ENCODE measurements at places on chromosomes 13 and 19. TPM values are rescaled to one million over a fixed set of nuclear protein-coding genes. Genes with fewer than 3 reads are reported as not detected.

- DNase-seq: no peak
Measured at GRCh38 chr13:113017506-113018215, 48.6 kb downstream of the MCF2L start.

GRCh38 chr19:37994823-37995130 lies 87.8 kb downstream of the SIPA1L3 start:
- no peak for DNase-seq

CYP2B6 gene
- total RNA-seq: not detected

GRCh38 chr13:37927561-37927960 lies 58.0 kb upstream of the TRPC4 start:
- DNase-seq: no peak

DNA sequence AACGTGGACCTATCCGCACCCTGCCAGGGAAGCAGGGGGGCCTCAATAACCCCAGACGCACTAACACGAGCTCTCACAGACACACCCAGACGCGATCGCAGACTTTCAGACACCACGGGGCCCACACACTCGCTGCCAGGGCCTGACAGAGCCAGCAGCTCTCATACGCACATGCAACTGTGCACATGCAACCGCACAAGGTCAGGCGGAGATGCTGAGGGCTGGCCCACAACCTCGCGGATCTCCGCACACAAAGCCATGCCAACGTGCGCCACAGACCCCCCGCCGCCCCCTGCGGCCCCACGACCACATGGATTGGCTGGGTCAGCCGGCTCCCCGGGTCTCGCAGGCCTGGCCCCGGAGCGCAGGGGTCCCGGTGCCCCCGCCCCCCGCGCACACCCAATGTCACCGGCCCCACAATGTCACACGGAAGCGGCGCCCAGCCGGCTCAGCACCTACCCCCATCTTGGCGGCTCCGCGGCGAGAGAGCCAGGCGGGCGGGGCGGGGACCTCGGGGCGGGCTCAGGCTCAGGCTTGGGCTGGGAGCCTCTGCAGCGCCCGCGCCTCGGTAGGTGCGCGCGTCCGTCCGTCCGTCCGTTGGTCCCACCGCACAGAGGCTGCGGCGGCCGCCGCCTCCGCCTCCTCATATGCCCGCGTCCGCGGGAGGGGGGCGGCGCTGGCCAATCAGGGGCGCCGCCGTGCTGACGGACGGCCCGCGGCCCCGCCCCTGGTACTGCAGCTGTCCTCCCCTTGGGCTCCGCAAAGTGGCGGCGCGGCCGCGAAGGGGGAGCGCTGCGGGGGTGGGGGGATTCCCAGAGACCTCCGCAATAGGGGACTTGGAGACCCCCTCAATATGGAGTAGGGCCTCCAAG lies at the start of gene ATP1A3:
Gene ATP1A3 (minus strand): TSS at position 619 of the 872 bp plus-strand sequence. CDS start 154 bp downstream, at position 465.
- DNase-seq: peak; percentile 71

RGCC gene
- total RNA-seq: 306 TPM

KCNC3 gene
- total RNA-seq: 0.68 TPM

- DNase-seq: peak; percentile 40
Measured at GRCh38 chr19:5621945-5622464, 571 bp downstream of the SAFB2 start.

DNA sequence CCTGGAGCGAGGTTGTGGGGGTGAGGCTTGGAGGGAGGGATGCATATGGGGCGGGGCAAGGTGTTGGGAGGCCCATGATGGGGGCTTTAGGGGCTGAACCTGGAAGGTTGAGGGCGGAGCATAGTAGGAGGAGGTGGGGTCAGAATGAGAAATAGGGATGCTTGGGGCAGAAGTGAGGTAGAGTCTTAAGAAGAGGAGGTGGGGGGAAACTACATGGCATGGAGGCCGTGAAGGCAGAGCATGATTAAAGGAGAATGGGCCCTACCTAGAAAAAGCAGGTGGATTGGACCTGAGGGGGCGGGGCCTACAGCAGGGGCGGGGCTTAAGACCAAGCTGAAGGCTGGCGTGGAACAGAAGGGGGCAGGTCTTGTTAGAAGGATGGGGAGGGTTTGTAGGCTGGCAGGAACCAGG lies 799 bp downstream of the NR1H2 start:
- DNase-seq: peak; percentile 47

LCP1 gene
- total RNA-seq: 1,088 TPM

RETN gene
- total RNA-seq: not detected

SRRM5 gene
- total RNA-seq: 0.75 TPM

DNA sequence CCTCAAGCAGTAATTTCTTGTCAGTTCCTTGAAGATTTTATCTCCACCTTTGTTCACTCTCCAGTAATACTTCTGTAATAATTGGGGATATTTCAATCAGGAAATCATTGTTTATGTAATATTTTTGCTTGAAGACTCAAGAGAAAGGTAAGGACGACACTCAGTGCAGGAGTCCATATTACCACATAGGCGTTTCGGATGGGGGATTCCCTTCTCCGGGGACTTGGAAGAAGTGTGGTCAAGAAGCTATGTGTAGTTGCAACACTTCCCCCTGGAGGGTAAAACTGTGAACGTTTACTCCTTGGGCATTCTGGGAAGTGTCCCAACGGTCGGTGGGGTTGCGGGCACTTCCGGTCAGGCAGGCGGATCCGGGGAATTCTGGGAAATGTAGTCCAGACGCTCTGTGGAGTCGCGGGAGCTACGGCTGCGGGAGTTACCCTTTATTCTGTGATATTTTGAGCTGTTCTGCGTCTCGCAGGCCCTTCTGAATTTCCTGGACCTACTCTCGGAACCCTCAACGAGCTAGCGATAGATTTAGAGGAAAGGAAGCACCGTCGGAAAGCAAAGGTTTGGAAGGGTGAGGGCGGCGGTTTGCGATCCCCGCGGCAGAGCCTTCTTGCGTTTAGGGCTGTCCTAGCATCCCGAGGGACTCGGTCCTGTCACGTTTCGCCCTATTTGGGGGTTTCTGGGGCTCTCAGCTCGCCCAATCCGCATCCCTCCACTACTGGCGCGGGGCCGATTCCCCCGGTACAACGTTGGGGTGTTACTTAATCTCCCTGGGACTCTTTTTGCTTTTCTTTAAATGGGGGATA lies at the start of gene ZNF221:
Gene ZNF221 (plus strand): TSS at position 395 of the 812 bp plus-strand sequence. CDS start 11,499 bp downstream, outside the sequence.
- peak; percentile 78 for DNase-seq

CATSPERD gene
- total RNA-seq: not detected

CCNE1 gene
- 6.7 TPM for total RNA-seq

DNA sequence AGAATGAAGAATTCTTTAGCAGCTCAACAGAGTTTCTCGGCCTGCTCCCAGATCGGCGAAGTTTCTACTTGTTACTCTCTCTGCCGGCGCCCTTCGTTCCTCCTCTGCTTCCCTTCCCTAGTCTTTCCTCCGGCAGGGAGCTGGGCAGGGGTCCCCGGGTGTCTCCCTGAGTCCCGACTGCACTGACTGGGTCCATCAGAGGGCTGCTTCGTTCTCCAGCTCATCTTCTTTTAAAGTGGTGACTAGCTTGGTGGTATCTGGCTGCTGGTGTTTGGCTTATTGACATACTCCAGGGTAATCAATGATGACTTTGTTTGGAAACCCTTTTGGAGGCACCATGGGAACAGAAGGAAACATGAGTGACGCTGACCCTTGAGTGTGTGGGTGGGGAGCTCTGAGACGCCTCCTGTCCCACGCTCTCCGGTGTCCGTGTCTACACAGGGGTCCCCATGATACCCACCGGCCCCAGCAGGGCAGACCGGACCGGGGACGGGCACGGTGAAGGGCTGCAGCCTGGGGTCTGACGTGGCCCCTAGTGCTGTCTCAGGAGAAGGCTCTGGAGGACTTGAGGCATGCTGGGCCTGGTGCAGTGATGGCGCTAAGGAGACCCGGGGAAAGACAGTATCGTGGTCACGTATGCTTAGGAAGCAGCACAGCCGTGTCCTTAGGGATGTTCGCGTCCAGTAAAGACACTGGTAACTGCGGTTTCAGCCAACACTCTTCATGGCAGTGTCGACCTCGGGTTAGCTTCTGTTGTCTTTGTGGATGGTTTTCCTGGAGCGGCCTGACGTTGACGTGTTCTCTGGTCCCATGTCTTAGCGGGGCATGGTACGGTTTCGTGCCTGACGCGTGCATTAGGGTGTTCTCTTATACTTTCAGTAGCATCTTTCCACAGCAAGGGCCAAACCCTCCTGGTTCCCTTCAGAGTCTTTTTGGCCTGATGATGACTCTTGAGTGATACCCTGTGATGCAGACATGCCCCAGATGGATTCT lies 23.8 kb downstream of the NAXD start:
- no peak for DNase-seq

DNA sequence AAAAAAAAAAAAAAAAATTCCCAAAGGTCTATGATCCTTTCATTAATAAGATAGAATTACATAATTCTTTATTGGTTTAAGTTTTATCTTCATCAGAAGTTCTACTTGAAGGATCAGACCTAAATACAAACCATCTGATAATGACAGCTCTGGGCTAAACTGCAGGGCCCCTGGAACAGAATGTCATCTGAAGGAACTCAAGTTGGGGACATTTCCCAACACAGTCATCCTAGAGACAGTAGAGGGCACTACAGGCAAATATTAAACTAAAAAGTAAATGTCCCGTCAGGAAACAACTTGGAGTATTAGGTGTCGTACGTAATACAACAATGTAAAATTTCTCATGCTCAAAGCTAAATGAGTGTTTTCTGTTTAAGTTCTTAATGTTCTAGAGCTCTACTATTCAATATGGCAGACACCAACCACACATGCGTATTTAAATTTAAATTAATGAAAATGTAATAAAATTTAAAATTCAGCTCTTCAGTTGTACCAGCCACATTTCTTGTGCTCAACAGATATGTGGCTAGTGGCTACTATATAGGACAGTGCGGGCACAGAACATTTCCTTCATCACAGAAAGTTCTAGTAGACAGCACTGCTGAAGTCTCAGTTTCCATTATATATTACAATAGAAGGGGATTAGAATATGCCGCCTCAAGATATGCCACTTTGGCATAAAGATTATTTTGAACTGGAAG lies 21.8 kb upstream of the NAXD start:
- no peak for DNase-seq

USHBP1 gene
- not detected for total RNA-seq

DNA sequence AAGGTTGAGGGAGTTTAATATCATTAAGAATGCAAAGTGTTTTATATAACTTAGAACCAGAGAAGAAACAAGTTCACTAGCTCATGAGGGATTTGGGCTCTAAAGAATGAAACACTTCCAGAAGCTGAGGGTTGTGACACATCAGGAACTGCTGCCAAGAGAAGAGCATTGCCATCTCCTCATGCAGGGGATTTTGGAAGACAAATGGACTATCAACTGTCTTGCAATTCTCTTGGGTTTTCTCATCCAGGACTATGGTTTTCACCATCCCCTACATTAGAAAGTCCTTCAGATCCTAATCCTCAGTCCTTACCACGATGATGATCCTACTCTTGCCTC lies 59.7 kb upstream of the KL start:
- DNase-seq: no peak

ZNF416 gene
- total RNA-seq: 3.3 TPM

DNA sequence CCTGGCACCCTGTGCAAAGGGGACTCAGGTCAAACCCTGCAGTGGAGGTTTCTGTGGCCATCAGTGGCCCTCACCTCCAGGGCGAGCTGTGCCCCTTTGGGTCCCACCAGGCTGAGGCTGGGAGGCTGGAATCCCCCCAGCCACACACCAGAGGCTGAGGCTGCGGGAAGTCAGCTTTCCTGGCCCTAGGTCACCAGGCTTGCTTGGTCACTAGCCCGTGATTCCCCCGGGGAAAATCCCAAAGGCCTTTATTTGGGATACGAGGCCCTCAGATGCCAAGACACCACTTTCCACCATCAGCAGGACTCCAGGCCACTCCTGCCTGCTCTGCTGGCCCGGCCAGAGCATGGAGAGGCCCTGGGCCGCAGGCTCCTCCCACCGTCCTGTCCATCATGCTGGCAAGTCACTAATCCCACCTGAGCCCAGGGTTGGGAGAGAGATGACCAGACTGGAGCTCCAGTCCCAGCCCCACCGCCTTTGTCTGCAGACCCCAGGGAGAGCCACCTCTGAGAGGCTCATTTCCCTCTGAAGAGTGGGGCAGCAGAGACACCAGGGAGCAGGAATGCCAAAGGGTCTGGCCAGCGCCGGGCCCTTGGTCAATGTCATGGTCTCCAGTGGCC lies 4.7 kb downstream of the NKPD1 start:
- DNase-seq: no peak

DNA sequence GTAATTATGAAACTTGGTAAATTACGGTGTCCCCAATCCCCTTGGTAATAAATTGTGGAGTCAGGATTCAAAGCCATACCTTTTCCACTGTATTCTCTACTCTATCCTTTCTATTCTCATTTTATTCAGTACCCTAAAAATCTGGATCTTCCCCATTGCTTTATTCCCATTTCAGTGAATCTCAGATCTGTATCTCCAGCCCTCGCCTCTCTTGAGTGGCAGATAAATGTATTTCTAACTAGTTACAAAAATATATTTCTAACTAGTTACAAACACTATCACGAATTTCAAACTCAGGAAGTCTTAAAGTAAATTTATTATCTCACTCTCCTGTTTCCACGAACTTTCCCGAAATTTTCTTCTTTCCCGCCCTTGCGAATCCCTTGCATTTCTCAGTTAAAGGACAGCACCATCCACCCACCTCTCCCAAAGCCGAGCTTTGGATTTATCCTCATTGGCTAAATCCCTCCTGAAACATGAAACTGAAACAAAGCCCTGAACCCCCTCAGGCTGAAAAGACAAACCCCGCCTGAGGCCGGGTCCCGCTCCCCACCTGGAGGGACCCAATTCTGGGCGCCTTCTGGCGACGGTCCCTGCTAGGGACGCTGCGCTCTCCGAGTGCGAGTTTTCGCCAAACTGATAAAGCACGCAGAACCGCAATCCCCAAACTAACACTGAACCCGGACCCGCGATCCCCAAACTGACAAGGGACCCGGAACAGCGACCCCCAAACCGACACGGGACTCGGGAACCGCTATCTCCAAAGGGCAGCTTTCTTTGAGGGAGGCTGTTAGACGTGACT lies 164.3 kb upstream of the PABPC3 start:
- no peak for DNase-seq

CHAF1A gene
- total RNA-seq: 40.8 TPM

GRCh38 chr13:112576191-112576590 lies 11.8 kb downstream of the TUBGCP3 start:
- no peak for DNase-seq

KCTD12 gene
- total RNA-seq: 6.0 TPM

DNA sequence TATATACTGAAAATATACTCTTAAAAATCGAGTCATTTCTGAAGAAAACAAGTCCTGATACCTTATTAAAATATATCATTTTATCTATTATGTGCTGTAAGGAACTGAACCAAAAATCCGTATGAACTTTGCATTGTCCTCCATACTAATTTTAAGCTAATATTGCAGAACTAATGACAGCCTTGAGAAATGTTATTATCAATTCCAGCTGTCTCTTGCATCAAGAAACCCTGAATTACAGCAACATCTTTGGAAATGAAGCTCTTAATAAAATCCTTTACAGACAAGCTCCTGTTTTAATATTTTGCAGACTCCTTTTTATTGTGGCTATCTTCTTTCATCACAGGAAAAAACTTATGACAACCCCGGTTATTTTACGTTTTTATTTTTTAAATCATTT lies 1335.3 kb downstream of the EFNB2 start:
- no peak for DNase-seq

GRCh38 chr13:32969516-32969941 lies 46.7 kb upstream of the KL start:
- no peak for DNase-seq

Data from natural killer cell (primary cell).